Astrocyte of the spinal cord (primary cell): ENCODE measurements at places on chromosomes 2 and 18.

- no peak for DNase-seq
Observed at GRCh38 chr2:113251118-113251517, 27.6 kb downstream of the PAX8 start.

GRCh38 chr2:89844221-89844943 is 1152.9 kb downstream of the RPIA start:
- no peak for DNase-seq

- no peak for DNase-seq
Observed at GRCh38 chr2:53452957-53453748, 314.5 kb upstream of the CHAC2 start.

- DNase-seq = no peak
Observed at GRCh38 chr18:60755134-60755533, 382.6 kb upstream of the MC4R start.

DNA sequence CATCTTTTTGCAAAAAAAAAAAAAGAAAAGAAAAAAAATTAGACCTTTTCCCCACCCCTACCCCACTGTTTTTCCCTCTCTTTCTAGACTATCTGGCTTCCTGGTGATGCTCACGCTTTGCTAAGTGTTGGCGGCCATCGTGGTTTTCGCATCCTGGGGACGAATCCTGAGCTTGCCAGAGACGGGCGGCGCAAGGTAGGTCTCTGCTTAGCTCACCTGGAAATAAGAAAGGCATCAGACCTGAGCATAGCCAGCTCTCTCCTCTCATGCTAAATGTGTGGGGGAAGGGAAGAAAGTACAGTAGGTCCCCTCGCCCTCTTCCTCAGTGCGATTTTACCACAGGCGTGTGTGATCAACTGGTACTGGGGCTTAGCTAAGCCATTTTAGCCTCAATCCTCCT is 90.5 kb downstream of the KLHL29 start:
- no peak for DNase-seq

DNA sequence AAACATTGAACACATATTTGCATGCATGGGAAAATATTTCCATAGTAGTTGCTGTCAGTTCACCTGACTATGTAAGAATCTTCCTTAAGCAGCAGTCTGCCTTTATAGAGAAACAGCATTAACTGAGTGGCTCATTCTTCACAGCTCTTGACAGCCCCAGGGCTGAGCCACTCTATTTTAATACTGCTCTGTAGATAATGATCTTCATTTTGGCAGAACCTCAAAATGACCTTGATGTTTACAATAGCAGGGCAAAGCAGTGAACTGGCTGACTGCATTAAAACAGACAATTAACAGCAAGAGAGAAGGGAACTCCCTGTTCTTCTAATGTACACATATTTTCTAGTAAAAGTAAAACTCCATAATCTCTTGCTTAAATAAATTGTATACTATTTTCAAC is 580.6 kb upstream of the SOX11 start:
- DNase-seq = no peak

DNA sequence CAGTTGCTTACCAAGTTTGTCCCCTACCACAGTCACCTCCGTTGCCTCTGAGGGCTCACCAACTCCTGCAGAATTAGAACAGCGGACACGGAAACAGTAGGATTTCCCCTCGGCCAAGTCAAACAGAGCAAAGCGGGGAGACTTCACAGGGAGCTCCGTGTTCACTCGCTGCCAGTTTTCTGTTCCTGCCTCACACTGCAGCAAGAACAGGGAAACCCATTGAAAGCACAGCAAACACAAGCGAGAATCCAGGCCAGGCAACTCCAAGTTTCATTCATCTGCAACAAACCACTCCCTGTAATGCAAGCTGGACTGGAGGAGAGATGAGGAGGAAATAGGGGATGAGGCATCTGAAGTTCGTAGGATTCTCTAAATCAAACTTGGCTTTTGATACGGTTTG is 84.2 kb downstream of the MYOM1 start:
- no peak for DNase-seq

GRCh38 chr2:15641530-15641982 is 49.9 kb downstream of the DDX1 start:
- DNase-seq = no peak

DNA sequence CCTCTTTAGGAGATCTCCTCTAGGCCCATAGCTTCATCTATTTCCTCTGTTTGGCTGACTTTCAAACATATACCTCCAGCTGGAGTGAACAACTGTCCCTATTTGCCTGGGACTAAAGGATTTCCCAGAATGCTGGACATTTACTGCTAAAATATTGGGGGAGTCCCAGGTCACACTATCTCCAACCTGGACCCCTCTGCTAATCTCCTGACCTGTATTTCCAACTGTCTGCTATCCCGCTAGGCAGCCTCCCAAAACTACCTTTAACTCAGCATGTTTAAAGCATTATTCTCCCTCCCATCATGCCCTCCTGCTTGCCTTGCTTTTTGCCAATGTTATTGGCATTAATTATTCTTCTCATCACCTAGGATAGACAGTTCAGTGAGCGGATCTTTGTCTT is 77.1 kb downstream of the THADA start:
- no peak for DNase-seq

- DNase-seq = peak; percentile 85
Observed at GRCh38 chr18:13120983-13121441, 97.5 kb upstream of the LDLRAD4 start.

GRCh38 chr2:189150033-189150432 is 29.5 kb downstream of the COL5A2 start:
- DNase-seq = peak; percentile 60

DNA sequence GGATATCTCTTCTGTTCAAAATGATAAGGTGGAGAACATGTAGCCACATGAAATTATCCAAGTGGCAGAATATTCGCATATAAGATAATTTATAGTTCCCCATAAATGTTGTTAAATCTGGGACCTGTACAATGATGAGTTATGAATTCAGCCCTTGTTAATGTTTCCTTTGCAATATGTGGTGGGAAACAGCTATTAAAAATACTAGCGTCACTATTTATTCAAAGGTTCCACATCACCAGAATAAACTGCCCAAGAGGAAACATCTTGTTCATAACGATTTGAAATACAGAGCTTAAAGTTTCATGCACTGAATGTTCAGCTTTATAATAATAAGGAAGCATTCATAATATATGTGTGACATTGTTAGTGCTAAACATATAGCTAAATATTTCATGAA is 223.9 kb upstream of the TCF4 start:
- DNase-seq = no peak

- no peak for DNase-seq
Observed at GRCh38 chr18:35010993-35011392, 30.2 kb upstream of the MAPRE2 start.

- no peak for DNase-seq
Observed at GRCh38 chr2:10398496-10398895, 49.6 kb downstream of the ODC1 start.

DNA sequence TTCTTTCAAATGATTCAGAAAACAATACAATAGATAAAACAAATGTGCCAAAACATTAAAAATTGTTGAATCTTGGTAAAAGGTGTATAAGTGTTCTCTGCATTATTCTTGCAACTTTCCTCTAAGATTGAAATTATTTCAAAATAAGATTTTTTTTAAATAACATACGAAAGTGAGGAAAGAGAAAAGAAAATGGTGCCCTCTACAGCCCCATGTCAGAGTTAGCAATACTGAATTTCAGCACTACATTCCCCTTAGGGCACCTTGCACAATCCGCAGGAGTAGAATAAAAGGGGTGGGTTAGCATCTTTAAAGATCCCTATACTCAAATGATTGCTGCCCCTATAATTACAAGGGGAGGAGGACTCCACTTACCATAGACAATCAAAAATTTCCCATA is 433.7 kb downstream of the BCL11A start:
- no peak for DNase-seq

DNA sequence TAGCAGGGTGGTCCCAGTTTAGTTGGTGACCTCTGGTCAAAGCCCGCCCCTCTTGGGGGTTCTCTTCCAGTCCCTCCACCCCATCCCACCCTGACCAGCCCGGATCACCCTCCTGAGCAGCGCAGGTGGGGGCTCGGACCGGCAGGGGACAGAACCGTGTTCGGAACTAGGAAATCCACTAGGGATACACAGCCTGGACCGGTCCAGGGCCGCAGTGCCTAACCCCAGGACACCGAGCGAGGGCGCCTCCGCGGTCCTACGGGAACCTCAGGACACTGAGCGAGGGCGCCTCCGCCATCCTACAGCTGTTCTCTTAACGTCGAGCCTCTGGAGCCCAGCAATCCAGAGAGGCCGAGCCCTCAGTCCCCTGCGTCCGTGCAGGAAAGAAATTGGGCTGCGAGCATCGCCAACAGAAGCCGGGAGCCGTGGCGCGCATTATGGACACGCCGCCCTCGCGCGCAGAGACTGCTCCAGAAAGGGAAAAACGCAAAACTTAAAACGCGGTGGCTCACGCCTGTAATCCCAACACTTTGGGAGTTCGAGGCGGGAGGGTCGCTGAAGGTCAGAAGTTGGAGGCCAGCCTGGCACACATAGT is 8.5 kb downstream of the RAX start:
- DNase-seq = no peak

DNA sequence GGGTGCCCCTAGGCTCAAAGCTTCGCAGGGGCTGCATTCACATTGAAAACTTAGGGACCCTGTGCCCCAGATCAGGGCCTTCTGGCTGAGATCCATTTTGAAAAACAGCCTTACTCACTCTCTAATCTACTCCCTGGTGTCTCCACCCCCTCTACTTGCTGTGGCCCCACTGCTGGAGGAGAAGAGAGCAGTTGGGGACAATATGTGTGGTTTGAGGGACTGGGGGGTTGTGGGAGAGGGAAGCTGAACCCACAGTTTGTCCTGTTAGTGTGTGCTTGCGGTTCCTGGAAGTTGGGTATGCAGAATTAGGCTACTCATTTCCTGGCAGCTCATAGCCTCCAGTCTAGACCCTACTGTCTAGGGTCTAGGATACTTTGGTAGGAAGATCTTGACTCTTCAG is 211.4 kb downstream of the PRKCE start:
- DNase-seq = no peak

- no peak for DNase-seq
Observed at GRCh38 chr2:7868836-7869235, 813.0 kb upstream of the ID2 start.
